ENCODE measurements at places on chromosomes 2 and 18.

GRCh38 chr2:175006281-175006680, 1.1 kb upstream of the CHN1 start:
- no peak for DNase-seq

- DNase-seq: no peak
Observed at GRCh38 chr2:98434492-98434891, 10.2 kb upstream of the INPP4A start.

DNA sequence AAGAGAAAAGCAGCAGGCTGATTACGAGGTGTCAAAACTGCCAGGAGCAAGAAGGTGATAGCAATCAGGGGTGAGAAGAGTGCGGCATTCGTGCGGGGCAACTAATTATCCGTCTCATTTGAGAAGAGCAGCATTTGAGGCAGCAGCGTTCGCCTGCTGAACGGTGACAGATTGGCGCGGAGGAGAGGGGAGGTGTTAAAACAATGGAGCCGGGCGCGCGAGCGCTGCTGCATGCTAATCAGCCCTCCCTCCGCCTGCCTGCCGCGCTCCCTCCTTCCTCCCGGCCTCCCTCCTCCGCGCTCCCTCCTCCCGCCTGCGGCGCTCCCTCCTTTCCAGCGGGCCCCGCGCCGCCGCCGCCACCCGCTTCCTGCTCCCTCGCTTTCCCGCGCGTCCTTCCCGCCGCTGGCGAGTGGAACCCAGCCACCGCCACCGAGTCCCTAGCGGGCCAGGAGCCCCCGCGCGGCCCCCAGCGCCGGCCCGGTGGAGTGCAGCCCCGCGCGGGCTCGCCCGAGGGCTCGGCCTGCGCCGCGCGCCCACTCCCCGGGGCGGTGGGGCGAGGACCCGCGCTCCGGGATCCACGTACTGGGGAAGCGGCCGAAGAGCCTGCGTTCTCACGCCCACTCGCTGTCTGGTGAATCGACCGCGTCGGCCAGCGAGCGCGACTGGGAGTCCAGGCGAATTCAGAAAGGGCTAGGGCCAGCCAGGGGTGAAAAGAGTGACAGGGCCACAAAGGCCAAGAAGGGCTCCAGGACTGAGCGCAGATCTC, 69.5 kb upstream of the PSMD14 start:
- DNase-seq: peak; percentile 30

GRCh38 chr2:178404368-178404767, 46.6 kb downstream of the PRKRA start:
- DNase-seq: no peak

- no peak for DNase-seq
Observed at GRCh38 chr18:9530226-9531009, 55.1 kb downstream of the RALBP1 start.

DNA sequence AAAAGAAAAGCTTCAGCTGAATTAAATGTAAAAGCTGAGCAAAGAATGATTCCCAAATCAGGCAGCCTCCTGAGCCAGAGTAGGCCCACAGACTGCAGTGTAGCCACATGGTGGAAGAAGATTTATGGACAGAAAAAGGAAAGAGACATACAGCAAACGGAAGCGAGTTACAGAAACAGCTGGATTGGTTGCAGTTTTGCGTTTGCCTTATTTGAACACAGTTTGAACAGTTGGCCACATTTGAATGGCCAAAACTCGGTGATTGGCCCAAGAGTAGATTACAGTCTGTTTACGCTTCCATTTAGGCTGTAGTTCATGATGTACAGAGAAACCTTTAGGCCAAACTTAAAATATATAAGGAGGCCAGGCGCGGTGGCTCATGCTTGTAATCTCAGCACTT, 35.1 kb downstream of the SH2D6 start:
- no peak for DNase-seq

DNA sequence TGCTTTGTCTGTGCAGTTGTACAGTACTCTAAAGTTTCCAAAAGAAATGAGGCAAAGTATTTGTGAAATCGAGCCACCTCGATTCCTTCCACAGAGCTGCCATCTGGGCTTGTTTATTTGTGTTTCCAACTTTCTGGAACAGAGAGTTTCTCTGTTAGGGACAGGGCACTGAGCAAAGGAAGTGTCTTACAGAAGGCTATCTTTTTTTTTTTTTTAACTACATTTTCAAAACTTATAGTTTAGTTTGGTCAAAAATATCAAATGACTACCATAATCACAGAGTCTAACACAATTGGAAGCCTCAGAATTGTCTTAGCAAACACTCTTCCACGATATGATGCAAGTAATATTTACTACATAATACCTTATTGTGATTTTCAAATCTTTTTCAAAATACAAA, 796 bp downstream of the RFTN2 start:
- no peak for DNase-seq

DNA sequence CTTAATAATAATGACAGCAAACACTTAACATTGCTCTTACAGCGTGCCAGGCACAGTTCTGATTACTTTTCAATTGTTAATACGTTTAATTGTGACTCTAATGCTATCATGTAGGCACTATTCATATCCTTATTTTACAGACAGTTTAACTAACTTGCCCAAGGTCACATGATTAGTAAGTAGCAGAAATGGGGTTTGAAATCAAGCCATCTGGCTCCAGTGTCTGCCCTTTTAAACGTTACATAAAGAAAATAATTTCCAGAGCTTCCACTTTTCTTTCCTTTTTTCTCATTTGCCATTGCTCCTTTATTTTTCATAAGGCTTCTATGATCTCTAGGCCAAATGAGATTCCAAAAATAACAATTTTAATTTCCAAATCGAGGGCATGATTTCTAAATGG, 50.6 kb upstream of the IKZF2 start:
- DNase-seq: no peak

DNA sequence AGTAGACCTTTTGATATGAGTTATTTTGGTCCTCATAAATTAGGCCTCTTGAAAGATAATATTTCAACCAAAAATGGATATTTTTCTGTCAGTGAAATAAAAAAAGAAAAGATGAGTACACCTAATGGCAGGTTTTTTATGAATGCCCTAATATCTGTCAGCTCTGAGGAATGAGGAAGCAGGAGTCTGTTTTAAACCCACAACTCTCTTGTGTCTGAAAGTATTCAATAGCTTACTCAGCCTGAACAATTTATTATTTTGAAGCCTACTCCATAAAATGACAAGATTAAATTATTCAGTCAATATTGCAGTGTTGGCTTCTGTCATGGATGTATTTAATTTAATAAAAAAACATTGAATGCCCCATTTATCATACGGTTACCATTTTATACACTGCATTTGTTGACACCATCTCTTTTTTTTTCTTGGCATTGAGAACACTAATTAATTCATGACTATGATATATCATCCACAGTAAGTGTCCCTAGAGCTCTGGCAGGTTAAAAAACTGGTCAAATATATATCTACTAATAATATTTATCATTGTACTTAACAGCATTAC, 548.2 kb downstream of the CBLN2 start:
- DNase-seq: no peak

- DNase-seq: peak; percentile 15
Observed at GRCh38 chr2:143730155-143730952, 601.1 kb downstream of the ARHGAP15 start.

DNA sequence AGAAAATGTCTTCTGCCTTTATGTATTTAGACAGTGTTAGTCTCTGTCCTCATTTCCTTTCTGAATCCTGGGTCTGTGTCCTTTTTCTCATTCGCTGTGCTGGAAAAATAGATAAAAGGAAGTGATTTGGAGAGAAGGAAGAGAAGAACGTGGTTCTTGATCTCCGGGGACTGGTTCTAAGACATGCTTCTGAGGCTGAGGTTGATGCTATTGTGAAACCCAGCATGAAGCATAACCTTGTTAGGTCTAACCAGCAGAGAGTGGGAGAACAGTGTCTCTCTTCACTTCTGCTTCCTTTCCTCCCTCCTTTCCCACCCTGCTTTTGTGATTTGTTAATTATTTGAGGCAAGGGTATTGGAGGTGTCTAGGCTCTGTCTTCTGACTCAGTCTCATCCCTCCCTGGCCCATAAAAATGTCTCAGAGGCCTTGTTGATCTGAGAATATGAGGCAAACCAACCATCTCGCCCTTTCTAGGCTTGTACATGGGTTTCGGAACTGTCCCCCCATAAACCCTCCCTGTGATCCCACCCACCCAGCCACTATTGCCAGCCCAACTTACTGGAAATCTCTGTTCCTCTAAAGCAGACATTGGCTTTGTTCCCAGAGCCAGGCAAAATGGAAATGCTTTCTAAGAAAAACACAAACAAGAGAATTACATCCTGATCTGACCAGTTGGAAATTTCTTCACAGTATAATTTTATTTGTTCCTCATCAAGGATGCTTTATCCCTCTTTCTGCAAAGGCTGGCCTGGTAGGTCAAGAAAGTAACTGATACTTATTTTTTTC, 360.6 kb upstream of the TNP1 start:
- no peak for DNase-seq

DNA sequence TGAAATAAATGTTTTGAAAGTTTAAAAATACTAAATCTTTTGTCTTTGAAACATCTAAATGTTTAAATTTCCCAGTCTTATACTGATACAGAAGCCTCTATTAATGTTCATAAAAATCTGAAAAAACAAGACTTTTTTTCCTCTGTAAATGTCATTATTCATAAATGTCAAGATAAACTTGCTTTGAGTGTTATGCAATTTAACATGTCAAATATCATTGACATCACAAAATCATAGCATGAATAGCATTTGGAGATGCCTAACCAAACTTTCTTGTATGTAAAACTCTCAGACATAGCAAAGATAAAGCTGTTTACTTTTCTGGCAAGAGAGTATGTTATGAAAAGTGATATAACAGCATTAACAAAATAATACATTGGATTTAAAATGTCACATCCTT, 128.0 kb upstream of the CDH19 start:
- no peak for DNase-seq

DNA sequence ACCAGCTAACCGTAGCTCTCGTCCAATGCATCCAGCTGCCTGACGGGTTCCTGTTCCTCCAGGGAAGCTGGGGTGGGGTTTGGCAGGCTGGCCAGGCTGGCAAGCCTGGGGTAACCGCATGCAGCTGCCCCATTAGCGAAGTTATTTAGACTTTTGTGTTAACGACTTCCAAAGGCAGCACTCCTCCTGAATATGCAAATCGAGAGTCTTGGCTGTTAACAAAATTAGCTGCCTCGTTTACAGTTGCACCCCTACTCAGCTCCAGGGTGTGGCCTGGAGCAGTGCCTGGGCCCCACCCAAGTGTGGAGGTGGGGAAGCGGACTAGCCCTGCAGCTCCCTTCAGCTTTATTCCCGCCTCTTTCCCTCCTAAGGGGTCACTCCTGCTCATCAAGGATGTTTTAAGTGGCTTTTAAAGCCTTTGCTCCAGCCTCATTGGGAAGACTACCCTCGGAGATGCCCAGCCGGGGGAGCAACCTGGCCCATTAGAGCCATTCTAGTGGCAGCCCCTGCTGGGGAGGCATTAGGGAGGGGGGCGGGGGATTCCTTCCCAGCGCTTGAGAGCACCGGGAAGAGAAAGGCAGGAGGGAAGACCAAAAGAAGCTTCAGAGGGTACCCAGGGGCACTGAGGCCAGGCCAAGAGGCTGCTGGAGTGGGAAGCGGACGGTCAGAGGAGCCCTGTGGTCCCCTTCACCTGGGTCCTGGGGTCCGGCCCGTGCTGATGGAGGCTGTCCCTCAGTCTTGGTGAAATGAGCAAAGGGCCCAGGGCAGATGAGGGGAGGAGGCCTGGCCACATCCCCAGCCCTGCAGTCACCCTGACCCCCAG, 204.1 kb downstream of the CELF4 start:
- no peak for DNase-seq

DNA sequence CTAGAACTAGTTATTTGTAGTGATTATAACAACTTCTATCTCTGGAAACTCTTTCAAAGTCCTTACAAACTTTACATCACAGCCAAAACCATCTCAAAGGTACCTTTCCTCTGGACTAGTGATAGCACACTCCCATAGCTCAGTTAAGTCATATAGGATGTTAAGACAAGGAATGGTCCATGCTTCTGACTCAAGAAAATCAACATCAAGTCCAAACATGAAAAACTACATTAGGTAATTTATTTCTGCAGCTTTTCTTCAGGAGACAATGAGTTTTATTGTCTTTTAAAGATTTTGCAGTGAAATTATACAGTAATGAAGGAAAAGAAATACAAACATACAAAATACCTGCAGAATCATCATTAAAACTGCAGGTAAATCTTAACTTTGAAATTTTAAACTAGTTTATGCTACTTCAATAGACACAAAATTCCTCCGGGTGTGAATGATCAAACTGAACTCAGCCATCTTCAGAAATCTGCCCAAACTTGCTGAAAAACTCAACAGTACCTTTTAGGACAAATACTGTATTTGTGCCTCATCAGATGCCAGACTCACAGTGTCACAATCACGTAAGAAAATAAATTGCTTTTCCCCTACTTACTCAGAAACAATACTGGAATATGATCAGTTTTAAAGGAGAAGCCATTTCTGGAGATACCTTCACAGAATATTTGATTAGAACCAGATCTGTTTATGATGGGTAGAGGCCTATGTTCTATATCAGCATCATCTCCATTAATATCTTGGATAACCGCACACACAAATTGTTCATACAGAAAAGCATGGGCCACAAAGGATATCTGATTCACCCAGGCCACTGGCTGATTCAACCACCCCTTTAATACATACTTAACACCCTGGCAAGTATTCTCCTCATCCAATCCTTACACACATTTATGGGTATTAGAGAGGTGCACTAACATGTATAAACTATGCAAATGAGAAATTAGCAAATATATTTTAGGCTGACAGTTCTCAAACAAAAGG, 2.6 kb downstream of the TMEM131 start:
- DNase-seq: no peak

DNA sequence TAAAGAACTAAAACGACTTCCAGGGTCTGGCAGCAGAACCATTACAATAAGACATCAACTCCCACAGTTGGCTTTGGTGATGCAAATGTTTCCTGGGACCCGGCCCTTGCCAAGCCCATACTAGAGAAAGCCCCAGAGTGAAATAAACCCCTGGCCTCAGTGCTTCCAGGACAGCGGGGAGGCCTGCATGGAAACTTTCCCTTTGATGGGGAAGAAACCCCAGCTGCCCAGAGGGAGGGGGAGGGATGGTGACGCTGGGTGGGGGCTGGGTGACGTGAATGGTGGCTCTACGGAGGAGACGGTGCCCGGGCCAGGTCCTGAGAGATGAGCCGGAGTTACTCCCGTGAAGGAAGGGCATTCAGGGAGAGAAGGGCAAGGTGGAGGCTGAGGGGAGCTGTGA, 27.5 kb downstream of the INHBB start:
- no peak for DNase-seq

DNA sequence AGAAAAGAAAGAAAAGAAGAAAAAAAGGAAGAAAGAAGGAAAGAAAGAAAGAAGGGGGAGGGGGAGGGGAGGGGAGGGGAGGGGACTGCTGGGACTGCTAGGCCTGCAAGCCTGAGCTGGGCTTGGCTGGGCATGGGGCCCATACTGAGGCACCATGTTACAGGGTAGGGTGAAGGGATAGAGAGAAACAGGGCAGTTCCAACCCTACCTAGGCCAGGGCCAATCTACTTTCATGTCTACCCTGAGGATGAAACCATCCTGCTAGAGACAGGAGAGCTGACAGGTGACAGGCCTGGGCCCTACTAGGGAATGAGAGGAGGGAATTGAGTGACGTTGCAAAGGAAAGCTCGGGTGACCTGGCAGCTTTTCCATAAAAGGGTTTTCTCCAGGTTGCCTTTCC, 41.7 kb downstream of the TEX44 start:
- no peak for DNase-seq
